Left hindlimb (tissue), 1 donor: ENCODE measurements at places on chromosomes 6 and 20.

DNA sequence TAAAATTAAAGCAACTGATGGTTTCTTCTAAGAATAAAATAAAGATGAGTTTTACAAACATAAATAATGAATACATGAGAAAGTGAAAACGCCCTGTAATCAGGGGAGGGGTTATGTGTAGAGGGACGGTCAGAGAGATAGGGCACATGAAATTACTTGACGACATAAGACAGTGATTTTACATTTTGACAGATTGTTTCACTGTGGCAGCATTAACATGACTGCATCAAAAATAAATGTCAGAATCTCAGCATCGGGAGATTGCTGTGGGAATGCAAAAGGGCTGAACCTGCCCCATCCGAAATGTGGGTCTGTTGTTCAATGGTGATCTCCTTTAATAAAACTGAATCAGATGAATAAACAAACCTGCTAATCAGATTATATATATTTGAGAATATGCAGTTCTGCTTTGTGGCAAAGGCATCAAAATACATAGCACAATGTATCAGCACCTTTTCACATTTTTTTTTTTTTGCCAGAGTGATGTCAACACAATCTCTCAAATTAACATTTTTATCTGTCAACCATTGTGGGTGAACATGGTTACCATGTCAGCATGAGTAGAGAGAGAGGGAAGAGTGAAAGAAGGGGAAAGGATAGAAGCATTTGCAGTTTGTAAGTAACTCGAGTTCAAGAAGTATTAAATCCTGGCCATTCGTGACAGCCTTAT lies 177.1 kb upstream of the MAN1A1 start:
- no peak for DNase-seq

- no peak for DNase-seq
Measured at GRCh38 chr6:13548500-13549210, 25.7 kb upstream of the SIRT5 start.

DNA sequence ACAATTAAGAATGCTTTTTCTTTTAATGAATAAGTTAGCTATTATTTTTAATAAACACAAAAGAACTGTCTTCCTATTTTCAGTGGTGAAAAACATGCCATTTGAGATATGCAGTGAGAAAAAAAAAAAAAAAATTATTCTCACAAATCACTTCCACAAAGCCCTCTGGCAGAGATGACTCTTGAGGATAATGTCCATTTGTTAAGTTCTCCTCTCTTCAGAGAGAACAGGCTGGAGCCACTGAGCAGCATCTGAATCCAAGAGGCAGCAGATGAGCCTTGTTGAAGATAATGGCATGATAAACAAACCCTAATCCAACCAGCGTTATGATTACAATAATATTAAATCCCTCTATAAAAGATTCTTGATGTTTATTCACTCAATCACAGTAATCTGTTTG lies 105.0 kb downstream of the PTPRK start:
- DNase-seq: no peak

DNA sequence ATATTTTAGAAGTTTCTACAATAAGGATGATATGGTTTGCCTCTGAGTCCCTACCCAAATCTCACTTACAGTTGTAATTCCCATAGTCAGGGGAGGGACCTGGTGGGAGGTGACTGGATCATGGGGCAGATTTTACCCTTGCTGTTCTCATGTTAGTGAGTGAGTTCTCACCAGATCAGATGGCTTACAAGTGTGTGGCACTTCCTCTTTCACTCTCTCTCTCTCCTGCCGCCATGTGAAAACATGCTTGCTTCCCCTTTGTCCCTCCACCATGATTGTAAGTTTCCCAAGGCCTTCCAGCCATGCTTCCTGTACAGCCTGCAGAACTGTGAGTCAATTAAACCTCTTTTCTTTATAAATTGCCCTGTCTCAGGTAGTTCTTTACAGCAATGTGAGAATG lies 527.5 kb upstream of the ID4 start:
- no peak for DNase-seq

GRCh38 chr20:59603781-59604541 lies at the start of gene PHACTR3:
Gene PHACTR3, plus strand, starts transcription at chr20:59604540. Its CDS starts 475 bp downstream, at chr20:59605015.
- DNase-seq: no peak

DNA sequence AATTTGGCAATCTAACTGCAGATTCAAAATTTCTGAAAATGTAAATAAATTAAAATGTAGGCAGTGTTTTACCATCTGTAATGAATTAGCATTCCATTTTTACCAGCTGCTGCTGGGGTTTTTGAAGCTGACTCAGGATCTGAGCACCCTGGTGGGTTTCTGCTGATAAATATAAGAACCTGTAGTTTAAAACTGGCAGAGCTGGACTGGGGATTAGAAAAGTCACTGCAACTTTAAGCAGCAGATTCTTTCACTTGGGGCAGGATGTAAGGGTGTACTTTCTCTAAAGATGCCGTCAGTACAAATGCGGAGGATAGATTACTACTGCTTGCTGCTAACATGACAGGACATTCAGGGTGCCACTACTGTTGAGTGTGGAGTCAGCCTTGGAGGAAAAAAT lies 341.8 kb downstream of the CDKAL1 start:
- DNase-seq: no peak

DNA sequence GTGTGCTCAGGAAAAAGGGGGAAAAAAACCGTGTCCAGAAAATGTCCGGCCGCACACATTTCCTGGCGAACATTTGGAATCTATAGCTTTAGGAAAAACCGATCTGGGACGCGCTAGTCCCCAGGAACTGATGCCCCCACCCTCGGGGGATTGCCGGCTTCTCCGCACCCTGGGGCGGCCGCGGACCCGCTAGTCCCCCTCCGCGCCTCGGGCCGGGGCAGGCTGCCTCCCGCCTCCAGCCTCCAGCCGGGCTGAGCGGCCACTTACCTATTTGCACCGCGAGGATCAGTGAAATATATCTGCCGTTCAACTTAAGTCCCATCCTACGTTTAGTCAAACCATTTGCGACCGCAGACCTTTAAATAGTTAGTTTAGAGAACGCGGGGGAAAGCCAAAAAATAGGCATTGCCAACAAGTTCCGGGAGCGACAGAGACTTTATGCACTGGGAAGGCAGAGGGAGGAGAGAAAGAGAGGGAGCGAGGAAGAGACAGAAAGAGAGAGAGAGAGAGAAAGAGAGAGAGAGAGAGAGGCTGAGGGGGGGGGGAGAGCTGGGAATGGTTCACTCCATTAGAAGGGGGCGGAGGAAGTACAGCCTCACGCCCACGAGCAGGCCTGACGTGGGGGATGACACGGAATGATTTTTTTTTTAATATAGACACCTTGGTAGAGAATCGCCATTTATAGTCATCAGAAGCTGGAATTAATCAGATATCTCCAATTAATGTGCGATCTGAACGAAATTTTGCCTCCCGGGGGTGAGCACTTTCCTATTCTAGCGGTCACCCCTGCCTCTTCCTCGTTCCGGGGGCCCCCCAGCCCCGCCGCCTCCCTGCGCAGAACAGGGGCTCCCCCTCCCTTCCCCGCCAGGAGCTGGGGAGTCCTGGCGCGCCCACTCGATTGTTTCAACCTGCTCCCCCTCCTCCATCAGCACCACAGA lies at the start of gene NRN1:
Gene NRN1, minus strand, starts transcription at position 498 of the 938 bp plus-strand sequence. Its CDS starts 176 bp downstream, at position 322.
- no peak for DNase-seq

DNA sequence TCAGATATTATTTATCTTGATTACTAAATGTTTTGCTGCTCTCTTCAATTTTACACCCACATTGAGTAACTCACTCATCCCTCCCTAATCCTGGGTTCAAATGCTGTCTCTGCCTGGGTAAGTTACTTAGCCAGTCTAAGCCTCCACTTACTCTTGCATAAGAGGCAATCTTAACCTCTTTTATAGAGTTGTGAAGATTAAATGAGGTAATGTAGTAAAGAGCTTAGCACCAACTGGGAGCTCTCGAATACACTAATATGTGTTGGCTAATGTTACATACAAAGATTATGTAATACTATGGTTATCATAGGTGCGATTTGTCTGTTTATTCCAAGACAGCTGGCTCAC lies 134.4 kb upstream of the STMND1 start:
- no peak for DNase-seq

GRCh38 chr20:20849161-20849560 lies 136.7 kb upstream of the RALGAPA2 start:
- DNase-seq: no peak

GRCh38 chr6:1709234-1709641 lies 99.5 kb downstream of the FOXC1 start:
- no peak for DNase-seq

DNA sequence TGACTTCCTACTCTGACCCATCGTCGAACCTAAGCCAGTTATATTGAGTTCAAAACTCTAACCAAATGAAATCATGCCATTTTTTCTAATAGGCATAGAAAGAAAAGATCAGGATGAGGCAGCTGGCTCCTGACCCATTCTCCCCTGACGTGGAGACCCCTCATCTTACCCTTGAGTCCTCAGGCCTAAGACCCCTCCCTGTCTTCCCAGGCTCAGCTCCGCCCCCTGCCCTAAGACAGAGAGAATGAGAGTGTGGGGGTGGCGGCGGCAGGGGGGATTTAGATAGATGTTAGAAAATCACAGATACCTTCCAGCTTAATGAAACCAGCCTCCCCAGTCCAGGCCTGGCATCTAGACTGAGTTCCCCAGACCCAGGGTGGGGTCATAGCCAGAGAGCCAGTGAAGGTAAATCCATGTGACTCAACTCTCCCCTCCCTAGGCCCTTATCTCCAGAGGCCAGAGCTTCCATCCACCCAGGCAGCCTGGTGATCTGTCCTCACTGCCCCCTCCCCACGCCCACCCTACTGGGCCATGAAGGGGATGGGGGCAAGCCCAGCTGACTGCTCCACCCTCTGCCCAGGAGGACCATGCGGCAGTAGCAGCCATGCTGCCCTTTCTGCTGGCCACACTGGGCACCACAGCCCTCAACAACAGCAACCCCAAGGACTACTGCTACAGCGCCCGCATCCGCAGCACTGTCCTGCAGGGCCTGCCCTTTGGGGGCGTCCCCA lies 6.8 kb downstream of the TMEM63B start:
- no peak for DNase-seq

- DNase-seq: no peak
Measured at GRCh38 chr20:47765691-47766594, 19.3 kb downstream of the SULF2 start.

- DNase-seq: no peak
Measured at GRCh38 chr6:162099685-162100084, 627.9 kb downstream of the PRKN start.

- DNase-seq: no peak
Measured at GRCh38 chr20:50735813-50736212, 4.4 kb downstream of the PARD6B start.

GRCh38 chr20:24206995-24207394 lies 218.4 kb upstream of the GGTLC1 start:
- no peak for DNase-seq
